ENCODE measurements at places on chromosomes 11 and 22.

DNA sequence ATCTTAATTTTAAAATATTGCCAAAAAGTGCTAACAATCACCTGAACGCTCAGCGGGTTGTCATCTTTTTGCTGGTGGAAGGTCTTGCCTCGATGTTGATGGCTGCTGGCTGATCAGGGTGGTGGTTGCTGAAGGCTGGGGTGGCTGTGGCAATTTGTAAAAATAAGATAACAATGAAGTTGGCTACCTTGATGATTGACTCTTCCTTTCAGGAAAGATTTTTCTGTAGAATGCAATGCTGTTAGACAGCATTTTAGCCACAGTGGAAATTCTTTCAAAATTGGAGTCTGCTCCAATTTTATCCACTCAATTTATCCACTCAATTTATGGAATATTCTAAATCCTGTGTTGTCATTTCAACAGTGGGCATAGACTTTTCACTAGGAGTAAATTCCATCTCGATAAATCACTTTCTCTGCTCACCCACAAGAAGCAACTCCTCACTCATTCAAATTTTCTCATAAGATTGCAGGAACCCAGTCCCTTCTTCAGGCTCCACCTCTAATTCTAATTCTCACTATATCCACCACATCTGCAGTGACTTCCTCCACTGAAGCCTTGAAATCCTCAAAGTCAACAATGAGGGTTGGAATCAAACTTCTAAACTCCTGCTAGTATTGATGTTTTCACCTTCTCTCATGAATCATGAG is 78.8 kb downstream of the LINC01488 start:
- DNase-seq = no peak

- no peak for DNase-seq
Observed at GRCh38 chr22:19896665-19897355, 42.1 kb upstream of the GNB1L start.

- no peak for DNase-seq
Observed at GRCh38 chr11:120404495-120404894, 68.3 kb downstream of the ARHGEF12 start.

GRCh38 chr11:119795690-119796089 is 66.7 kb upstream of the NECTIN1 start:
- no peak for DNase-seq

DNA sequence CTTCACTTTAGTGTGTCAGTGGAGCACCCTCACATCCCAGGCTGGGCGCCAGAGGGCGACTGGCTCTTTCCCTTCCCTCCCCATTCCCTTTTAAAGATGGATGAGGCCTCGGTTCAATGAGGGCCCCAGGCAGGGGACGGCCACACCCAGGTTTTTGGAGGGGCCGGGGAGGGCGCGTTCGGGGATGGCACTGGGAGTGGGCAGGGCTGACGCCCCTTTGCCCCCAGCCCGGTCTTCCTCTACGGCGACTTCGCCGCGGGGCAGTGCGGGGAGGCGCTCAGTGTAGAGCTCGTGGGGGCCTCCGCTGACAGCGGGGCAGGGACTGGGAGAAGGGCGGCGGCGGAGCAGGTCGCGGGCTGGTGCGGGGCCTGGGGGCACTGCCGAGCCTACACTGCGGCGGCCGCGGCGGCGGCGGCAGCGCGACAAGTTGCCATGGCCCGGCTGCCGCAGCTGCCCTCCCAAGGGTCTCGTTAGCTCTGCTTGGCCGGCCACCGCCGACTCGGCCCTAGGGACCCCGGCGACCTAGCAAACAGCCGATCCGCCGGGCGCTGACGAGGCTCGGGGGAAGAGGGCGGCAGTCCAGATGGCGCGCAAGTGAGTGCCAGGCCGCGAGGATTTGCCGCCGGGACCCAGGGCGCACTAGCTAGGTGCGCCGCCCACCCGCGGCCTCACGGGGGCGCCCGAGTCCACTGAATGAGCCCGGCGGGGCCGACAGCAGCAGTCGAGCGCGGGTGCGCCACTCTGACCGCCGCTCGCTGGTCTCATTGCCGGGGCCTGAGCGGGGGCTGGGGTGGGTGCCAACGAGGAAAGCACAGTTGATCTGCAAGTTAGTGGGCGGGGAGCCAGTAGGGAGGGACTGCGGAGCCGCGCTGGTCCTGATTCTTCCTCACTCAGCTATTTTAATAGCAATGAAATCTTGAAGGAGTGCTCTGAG is 92.7 kb downstream of the RRM1 start:
- peak; percentile 49 for DNase-seq

- DNase-seq = no peak
Observed at GRCh38 chr11:68026391-68027105, 3.9 kb upstream of the NDUFS8 start.

DNA sequence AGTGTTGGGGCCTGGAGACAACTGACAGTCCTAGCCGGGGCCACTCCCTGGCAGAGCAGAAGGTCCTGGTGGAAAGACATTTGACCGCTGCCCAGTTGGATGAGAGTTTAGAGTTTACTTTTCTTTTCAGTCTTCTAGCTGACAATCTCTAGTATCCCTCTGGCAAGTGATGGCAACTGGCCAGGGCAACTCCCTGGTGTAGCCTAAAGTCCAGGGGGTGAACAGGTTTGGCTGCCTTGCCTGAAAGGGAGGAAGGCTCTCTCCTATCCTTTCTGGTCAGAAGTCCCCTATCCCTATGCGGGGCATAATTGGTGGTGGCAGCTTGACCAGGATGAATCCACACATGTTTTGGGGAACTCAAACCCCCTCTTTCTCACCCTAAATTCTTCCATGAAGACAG is 16.8 kb upstream of the MSANTD2 start:
- DNase-seq = no peak

DNA sequence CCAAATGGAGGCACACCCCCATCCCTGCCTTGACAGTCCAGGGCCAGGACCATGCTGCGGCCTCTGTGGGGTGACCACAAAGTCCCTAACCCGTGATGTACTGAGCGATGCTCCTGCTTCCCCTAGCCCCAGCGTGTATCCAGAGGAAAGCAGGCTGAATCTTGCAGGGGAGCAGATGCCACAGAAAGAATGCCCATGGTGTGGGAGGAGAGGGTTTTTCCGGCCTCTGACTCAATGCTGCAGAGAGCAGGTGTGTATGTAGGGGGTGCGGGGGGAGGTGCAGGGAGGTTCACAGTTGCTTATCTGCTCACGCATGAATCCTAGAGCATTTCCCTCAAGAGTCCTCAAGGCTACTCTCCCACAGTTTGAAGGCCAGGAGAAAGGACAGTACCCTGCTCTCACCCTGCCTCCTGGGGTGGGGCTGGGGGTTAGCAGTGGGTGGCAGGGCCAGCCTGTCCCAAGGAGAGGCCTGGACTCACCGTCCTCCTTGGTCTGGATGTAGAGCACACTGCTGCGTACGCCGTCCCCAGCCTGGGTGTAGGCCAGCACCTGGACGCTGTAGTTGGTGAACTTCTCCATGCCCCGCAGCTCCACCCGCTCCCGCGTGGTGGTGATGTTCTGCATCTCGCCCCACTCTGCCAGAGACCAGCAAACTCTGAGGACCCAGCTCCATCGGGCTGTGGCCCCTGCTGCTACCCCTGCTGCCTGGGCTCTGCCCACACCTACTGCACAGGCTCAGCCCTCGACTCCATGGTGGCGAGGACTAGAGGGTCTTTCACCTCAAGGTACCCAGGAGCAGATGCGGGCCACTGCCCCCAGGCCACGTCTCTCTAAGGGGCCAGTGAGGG is 130.8 kb downstream of the CEP164 start:
- DNase-seq = no peak

GRCh38 chr22:47260551-47260950 is 498.1 kb downstream of the TBC1D22A start:
- DNase-seq = no peak

DNA sequence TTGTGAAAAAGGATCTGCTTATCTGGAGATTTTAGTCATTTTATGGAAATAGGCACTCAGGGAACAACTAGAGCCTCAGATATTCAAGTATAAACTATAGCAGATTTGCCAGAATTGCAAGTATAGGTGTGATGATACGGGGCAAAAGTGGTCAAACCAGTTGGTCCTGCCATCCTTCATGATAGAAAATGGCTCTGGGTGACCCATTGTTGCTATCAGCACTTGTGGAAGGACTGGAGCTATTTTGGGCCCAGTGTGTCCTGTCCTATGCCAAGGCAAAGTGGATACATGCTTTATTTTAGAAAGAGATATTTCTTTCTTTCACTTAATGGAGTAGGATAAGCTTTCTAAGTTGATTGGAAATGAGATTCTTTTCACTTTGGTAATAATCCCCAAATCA is 85.2 kb downstream of the PPP6R3 start:
- DNase-seq = no peak

- DNase-seq = no peak
Observed at GRCh38 chr22:49999063-49999945, 13.3 kb downstream of the IL17REL start.

DNA sequence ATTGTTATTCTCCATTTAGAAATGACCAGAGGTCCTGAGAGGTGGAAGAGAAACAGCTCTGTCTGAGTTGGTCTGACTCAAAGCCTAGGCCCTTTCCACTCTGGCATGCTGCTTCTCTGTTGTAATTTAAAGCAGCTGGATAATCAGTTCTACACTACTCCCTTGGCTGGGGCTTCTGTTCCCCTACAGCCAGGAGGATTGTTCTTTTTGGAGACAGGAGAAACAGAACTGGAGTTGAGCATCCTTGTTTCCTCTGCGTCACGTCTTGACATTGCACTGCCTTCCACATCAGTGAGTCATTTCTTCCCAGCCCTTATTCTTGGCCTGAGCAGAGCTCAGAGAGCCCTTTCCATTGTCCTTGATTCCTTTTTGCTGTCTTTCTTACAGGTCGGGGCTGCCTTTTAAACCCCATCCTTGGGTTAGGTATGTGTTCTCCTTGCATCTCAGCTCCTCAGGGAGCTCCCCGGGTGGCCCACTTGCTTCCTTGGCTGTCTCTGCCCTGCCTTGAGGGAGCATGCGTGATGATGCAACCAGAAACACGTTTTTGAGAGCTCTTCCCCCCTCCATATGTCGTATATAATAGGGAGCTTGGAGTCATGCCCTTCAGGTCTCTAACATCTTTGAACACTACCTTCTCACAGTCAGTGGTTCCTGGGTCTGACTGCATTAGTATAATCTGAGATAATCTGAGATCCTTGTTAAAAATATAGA is 35.7 kb downstream of the CYB5R2 start:
- no peak for DNase-seq

- DNase-seq = no peak
Observed at GRCh38 chr22:40058265-40058664, 63.5 kb downstream of the FAM83F start.

DNA sequence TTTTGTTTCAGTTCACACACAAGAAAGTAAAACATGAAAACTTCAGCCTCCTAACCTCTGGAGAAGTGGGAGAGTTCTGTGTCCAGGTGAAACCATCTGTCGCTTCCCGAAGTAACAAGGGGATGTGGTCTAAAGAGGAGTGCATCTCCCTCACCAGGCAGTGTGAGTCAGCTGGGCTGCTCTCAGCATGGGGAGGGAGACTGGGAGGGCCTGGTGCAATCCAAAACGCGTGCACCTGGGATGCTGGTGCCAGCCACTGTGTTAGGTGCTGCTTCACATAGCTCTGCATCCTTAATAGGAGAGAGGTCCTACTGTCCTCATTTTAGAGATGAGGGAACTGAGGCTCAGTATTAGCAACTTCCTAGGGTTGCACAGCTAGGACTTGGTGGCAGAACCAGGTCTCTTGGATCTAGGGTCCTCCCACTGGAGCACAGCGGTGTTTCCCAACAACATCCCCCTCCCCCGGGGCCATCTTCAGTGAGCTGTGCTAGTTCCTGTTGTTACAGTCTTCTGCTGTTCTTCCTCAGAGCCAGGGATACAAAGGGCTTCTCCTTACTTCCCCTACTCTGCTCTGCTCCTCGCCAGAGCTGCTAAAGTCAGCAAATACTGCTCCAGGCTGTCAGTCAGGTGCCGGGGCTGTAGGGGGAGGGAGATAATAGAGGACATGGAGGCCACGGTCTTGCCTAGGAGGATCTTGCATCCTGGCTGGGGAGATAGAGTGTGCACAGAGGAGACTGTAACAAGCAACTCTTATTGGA is 8.0 kb downstream of the IL10RA start:
- DNase-seq = no peak

GRCh38 chr11:31509051-31509428 is 382 bp downstream of the IMMP1L start:
- no peak for DNase-seq

- DNase-seq = no peak
Observed at GRCh38 chr11:62976109-62976508, 8.7 kb downstream of the SLC22A6 start.

DNA sequence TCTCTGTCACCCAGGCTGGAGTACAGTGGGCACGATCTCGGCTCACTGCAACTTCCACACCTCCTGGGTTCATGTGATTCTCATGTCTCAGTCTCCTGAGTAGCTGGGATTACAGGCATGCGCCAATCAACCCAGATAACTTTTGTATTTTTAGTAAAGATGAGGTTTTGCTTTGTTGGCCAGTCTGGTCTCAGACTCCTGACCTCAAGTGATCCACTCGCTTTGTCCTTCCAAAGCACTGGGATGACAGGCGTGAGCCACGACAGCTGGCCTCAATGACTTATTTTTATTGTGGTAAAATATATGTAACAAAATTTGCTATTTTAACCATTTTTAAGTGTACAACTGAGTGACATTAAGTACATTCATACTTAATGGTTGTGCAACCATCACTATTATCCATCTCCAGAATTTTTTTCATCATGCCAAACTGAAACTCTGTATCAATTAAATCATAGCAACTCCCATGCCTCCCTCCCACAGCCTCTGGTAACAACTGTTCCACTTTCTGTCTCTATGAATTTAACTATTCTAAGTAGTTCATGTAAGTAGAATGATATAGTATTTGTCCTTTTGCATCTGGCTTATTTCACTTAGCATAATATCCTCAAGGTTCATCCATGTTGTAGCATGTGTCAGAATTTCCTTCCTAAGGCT is 50.7 kb upstream of the CWF19L2 start:
- DNase-seq = no peak

GRCh38 chr22:41939981-41940831 is 6.7 kb downstream of the CENPM start:
- no peak for DNase-seq

DNA sequence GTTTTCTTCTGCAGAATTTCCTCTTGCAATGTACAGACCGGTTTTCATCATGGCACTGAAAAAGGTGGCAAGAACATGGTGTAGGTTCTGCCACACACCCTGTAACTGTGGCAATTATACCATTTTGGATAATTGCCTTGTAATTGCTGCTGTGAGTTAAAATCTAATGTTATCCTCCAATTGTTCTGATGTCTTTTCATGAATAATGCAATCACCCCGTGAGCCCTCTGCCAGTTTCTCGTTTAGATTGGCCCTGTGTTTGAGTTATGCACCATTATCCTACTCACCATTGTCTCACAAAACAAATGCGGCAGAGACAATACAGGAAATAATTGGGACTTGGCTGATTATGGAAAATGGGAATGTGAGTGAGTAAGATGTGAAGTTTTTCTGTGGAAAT is 61.8 kb upstream of the MTNR1B start:
- DNase-seq = no peak
